ENCODE measurements at places on chromosomes 3 and 15.

DNA sequence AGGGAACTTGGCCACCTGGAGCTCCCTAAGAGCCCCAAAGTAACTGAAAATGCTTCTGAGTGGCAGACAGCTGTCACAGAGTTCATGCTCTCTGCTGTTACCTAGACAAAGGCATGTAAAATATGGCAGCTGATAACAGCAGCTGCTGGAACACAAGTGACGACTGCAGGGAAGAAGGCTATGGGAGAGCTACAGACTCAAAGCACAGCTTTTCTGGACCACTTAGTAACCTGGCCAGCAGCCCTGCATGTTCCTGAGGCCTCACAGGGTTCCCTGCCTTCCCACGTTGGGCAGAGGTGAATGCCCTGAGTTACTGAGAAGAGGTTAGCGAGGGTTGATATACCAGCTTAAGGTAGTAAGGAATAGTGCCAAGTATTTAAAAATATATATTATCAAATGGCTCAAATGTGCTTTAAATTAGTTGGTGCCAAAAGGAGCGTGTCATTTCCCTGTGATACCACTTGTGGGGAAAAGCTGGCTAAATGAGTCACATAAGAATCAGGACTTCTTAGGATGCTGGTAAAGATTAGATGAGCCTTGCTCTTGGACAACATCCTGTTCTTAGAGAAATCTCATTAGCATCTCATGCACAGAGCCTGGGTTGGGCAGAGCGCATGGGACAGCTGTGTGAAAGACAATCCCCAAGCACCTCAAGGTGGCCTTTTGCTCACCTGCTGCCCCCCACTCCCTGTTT, 76.4 kb upstream of the SCN5A start:
- no peak for ATAC-seq

GRCh38 chr3:138479438-138479863, 45.0 kb downstream of the ESYT3 start:
- no peak for ATAC-seq

DNA sequence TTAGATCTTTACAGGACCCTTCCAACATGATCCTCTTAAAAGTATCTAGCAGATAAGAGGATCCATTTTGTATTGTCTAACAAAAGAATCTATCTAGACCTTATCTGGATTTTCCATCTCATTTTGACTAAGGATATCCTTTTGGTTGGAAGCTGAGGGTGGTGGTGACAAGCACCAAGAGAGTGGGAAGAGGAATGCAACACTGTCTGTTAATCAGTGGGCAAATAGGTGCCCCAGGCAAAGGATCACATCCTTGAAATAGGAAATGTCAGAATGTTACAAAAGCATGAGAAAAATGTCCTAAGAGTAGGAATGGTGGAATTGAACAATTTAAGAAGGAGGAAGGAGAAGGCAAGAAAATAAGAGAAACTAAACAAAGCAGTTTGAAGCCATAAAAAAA, 420.7 kb upstream of the CNTN3 start:
- no peak for ATAC-seq

DNA sequence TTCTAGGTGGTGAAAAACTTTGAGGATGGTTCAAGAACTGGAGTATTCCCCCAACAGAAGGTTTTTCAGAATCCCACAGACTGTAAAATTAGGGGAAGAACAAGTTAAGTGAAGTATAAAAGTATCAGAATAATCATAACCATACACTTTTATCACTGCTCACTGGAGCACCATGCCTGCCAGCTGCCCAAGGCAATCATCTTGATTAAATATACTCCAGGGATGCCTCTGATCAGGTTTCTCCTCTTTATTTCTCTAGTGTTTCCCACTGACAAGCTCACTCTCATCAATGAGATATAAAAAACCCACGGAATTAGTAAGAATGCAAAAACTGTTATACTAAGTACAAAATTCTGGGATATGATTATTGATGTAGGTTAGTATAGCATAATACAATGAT, 108.0 kb downstream of the STAG1 start:
- ATAC-seq, result no peak

GRCh38 chr15:27137127-27137526, 166.1 kb downstream of the GABRG3 start:
- no peak for ATAC-seq

GRCh38 chr3:66997560-66998112, 471 bp upstream of the KBTBD8 start:
- no peak for ATAC-seq

GRCh38 chr3:181899702-181900101, 188.0 kb downstream of the SOX2 start:
- no peak for ATAC-seq

DNA sequence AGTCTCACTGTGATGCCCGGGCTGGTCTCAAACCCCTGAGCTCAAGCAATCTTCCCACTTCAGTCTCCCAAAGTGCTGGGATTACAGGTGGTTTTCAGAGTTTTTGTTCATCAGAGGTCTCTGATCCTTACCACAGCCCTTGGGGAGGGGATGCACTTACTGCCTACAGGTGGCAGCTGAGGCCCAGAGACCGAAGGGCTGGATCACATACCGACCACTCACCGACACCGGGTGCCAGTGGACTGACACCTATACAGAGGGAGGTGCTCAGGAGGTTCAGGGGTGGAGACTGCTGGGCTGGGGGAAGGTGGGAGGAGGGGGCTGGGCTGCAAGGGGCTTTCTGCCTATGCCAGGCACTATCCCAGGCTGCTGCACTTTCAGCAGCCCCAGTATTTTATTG, 19.5 kb downstream of the DUSP7 start:
- ATAC-seq, result peak; percentile 32

- ATAC-seq, result no peak
Measured at GRCh38 chr3:146709969-146710368, 104.8 kb upstream of the PLSCR5 start.

DNA sequence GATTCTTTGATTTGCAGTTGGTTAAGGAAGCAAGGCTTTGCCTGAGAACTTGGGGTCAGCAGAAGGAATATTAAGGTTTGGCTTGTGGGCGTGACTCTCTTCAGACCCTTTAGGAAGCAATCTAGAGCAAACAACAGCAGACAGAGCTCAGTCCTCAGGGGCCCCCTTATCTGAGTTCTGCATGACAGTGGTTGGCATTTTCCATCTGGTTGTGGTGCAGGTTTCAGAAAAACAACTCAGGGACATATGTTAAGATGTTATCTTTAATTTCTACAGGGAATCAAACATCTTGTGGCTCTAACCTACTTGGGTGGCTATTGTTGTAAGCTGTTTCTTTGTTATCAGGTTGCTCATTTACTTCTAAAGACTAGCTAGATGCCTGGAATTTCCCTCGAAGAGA, 141.4 kb downstream of the VPS8 start:
- ATAC-seq, result no peak

- no peak for ATAC-seq
Measured at GRCh38 chr15:35210370-35210769, 125.3 kb upstream of the NANOGP8 start.

DNA sequence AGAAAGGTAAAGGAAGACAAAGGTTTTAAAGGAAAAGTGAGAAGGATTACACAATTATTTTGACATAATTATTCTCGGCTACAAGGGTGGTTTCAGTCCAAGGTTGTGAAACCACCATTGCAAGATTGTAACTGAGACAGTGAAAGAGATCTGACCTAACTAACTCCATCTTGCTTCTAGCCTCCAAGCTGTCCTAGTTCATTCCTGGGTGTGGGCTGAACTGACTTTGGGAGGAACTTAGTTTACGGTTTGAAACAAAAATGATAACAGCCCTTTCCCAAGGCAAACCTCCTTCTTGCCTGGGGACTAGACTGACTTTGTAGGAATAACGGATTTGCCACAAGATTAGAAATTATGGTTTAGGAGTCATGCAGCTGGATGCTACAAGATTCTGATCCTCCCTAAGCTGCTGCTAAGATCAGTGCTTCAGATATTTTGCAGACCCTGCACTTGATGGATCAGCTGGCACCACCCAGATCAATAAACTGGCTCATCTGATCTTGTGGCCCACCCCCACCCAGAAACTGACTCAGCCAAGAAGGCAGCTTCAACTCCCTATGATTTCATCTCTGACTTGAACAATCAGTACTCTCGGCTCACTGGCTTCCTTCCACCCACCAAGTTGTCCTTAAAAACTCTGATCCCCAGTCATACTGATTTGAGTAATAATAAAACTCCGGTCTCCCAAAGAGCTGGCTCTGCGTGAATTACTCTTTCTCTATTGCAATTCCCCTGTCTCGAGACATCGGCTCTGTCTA, 57.7 kb upstream of the AADACL2 start:
- ATAC-seq, result no peak

DNA sequence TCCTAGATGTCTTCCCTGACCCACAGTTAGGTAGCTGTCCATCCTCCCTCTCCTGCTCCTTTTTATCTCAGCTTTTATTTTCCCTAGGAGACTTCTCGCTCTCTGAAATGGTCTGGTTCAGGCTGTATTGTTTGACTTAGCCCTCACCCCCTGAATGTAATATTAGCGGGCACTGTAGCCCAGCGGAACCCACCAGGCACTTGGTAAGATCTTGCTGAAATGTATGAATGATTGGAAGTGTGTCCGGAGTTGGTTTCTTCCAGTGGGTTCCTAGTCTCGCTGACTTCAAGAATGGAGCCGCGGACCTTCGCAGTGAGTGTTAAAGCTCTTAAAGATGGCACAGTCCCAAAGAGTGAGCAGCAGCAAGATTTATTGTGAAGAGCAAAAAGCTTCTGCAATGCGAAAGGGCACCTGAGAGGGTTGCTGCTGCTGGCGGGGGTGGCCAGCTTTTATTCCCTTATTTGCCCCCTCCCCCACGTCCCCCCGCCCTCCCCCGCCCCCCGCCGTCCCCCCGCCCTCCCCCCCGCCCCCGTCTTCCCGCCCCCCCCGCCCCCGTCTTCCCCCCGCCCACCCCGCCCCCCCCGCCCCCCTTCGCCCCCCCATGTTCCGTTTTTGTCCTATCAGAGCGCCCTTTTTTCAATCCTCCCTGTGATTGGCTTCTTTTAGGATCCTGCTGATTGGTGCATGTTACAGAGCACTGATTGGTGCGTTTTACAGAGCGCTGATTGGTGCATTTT, 694 bp upstream of the EEFSEC start:
- ATAC-seq, result no peak

DNA sequence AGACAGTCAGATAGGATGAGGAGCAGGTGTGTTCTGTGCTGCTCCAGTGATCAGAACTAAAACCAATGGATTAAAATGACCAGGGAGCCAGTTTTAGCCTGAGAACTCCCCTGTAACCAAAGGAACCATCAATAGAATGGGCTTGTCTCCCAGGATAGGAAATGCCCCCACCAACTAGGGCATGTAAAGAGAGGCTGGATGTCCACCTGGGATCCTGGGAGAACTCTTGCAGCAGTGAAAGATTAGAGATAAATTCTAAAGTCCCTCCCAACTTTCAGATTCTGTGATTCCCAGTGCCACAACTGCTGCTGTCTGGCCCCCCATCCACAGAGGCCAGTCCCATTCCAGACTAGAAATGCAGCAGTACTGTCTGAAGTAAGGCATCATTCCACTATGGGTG, 33.8 kb downstream of the HDC start:
- ATAC-seq, result no peak

DNA sequence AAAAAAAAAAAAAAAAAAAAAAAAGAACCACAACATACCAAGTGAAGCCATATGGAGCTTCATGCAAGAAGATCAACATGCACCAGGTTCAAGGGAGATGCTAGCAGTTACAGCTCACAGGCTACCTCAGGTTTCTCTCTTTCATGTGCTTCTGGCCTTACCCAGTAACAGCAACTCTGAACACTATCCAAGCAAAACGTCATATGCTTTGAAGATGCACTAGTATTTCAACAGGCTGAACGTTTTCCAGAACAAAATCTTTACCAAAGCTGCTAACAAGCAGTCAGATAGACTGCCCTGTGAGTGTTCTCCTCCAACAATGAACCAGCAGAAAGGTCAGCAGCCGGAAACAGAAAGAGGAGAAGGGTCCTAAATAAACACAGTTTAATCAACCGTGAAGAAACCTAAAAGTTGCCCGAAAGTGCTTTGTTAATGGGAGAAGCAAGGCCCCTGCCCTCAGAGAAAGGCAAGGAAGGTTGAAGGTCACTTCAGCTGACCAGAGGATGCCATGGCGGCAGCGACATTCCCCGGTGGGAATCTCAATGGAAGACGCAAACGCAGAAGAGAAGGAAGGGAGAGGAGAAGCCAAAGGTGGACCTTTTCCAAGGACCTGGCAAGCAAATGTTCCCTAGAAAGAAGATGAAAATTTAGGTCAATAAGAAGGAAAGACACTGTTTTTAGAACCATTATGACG, 80.1 kb downstream of the CCNL1 start:
- ATAC-seq, result no peak

GRCh38 chr3:11282250-11283138, 10.3 kb downstream of the ATG7 start:
- ATAC-seq, result peak; percentile 65

DNA sequence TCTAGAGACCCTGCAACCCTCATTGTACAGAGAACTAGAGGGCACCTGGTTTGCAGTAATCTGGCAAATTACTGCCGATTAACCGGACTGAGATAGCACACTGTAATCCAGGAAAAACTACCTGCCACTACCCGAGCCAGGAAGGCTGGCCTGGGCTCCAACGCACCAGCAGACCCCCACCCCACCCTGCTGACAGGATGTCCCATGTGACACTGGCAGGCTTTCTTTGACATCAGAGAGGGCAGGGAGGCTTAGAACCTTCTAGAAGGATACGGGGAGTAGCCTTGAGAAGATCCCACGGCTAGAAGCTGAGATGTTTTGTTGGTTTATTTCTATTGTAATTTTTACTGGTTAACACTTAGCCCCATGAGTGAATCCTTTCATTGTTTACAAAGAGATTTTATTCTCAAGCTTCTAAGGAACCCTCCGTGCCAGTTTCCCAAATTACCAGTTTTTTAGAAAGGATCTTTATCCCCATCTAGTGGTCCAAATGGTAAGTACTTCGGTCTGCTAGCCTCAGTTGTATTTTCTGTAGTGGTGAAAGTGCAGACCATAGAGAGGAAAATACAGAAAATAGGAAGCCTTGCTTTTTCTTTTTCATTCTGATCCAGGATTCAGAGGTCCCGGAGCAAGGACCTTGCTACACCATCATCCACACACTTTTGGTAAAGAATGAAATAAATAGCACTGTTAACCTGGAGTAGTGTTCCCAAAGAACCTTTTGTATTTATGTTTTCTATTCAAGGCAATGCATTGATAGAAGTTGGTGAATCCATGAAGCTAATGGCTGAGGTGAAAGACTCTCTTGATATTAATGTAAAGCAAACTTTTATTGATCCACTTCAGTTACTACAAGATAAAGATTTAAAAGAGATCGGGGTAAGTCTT, 81.9 kb upstream of the ADAMTSL3 start:
- ATAC-seq, result no peak

GRCh38 chr3:139745831-139746230, 68.1 kb upstream of the NMNAT3 start:
- ATAC-seq, result no peak

GRCh38 chr3:152380043-152380442, 111.3 kb downstream of the MBNL1 start:
- ATAC-seq, result no peak

GRCh38 chr3:17232442-17232841, 347.7 kb downstream of the PLCL2 start:
- no peak for ATAC-seq

Measured in activated T-helper 17 cell treated with anti-CD3 and anti-CD28 coated beads, Interleukin-2, amount 50 U/mL, for 72 hours (primary cell).